Ovary (tissue), 10 donors: ENCODE measurements at places on chromosomes 1 and 21. TPM values are rescaled to one million over a fixed set of nuclear protein-coding genes. Genes with fewer than 3 reads are reported as not detected.

SLC25A44 gene
- 12.9 TPM for total RNA-seq

DNA sequence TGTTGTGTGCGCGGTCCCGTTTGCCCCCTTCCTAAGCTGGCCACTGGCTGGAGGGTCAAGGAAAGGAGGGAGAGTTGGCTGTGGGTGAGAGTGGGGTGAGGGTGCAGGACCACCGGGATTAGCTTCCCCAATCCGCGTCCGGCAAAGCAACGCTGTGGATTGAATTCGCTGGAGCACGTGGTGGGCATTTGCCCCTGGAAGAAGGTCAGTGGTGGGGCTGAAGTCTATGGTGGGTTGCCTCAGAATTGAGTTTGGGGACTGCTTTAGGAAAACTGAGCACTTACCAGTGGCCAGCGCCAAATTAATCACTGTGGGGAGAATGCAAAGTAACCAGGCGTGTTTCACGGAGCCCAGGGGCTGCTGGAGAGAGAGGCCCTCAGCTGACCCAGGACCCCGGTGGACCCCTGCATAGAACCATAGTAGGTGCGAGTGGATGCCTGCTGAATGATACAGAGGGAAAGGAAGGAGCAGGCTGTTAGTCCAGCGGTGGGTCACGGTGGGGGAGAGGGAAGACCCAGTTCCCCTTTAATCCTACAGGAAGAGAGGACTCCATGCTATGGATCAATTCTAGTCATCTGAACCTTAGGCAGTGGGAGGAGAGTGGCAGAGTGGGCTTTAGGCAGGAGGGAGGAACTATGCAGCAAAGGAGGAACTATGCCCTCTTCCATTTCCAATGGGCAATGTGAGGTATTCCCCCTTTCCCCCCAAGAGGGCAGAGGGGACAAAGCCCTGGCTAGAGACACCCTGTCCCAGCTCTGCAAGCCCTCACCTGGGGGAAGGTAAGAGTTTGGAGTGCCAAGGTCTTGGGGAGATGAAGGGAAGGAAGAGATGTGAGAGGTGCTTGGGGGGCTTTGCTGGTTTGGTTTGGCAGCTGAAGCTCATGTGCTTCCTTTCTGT is 1.2 kb downstream of the TNFRSF8 start:
- peaks cover 12% of the 10 kb centered on the region for H3K4me1 ChIP-seq
- H3K27me3 ChIP-seq: no peaks in the 10 kb centered on the region
- no peak for DNase-seq
- H3K36me3 ChIP-seq: no peaks in the 10 kb centered on the region
- no peak overlapping the region for H3K27ac ChIP-seq

LYPD8 gene
- not detected for total RNA-seq

ICOSLG gene
- 1.8 TPM for total RNA-seq

GRCh38 chr1:41539418-41539805 is 54.9 kb upstream of the EDN2 start:
- H3K4me3 ChIP-seq: no peak overlapping the region
- no peak overlapping the region for H3K27ac ChIP-seq
- no peak for DNase-seq
- H3K36me3 ChIP-seq: no peaks in the 10 kb centered on the region
- no peaks in the 10 kb centered on the region for H3K27me3 ChIP-seq
- peaks cover 16% of the 10 kb centered on the region for H3K4me1 ChIP-seq

LIN28A gene
- total RNA-seq: not detected

CD5L gene
- not detected for total RNA-seq
